Stimulated activated memory B cell treated with anti-CD40 and anti-IgM and Interleukin-4, amounts not matched to agents 10 μg/mL and 1 μg/mL and 100 μg/mL, for 72 hours (primary cell): ENCODE measurements at places on chromosomes 11 and 22.
A peak's percentile ranks its signal among the peaks of the same experiment; 100 is the strongest.

GRCh38 chr11:110891411-110891810, 179.2 kb upstream of the ARHGAP20 start:
- ATAC-seq: no peak

DNA sequence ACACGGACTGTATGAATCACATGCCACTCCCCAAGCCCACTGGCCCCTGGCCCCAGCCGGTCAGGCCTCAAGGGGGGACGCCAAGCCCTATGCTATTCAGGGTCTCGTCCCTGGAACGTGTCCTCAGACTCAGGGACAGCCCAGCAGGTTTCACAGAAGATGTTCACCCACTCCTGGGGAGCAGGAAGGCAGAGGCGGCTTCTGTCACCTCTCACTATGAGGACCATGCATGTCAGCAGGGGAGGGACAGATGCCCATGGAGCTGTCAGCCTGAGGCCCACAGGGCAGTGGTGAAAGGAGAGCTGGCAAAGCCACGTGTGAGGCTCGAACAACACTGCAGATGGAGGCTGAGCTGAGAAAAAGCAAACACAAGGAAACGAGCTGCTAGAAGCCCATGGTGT, 192.0 kb downstream of the SHANK2 start:
- no peak for ATAC-seq

GRCh38 chr22:48238284-48238915, 1476.0 kb downstream of the TBC1D22A start:
- ATAC-seq: no peak

GRCh38 chr11:67396587-67397389, 4.9 kb downstream of the PPP1CA start:
- ATAC-seq: no peak

- no peak for ATAC-seq
Measured at GRCh38 chr11:118744046-118744445, 46.9 kb downstream of the DDX6 start.

- no peak for ATAC-seq
Measured at GRCh38 chr11:23865341-23865975, 631.4 kb upstream of the LUZP2 start.

GRCh38 chr11:77250881-77251640, 50.4 kb downstream of the GDPD4 start:
- no peak for ATAC-seq

GRCh38 chr11:131993246-131993645, 622.8 kb downstream of the NTM start:
- no peak for ATAC-seq

GRCh38 chr11:130638033-130638432, 189.6 kb downstream of the ADAMTS15 start:
- no peak for ATAC-seq

- ATAC-seq: no peak
Measured at GRCh38 chr11:34331736-34332135, 26.1 kb downstream of the ABTB2 start.

DNA sequence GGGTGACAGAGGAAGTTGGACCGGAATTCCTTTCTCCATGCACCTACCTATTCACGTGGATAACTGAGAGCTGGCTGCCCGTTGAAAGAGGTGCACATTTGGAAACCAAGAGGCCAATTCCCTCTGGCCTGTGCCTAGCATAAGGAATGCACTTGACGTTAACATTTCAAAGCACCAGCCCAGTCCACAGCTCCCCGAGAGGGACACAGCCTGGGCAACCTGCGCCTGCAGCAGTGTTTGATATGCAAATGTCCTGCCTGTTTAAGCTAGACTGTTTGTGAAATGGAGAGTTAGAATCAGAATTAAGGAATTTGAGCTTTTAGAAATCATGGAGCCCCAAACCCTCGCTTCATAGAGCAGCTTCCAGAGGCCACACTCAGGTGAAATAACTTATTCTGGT, 126.1 kb downstream of the DSCAML1 start:
- no peak for ATAC-seq

DNA sequence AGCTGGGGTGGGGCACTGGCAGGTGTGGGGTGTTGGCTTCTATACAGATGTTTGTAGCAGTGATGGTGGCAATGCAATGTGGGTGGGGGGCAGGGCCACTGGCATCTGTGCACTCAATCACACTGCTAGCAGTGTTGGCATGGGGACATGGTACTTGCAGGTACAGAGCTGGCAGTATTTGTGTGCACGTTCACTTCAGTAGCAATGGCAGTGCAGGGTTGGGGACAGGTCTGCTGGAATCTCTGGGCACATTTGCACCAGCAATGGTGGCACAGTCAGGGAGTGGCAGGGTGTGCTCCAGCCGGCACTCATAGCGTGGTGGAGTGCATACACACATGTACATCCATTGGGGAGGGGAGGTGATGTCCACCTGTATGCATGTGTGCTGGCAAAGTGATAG, 775.2 kb downstream of the CNTN5 start:
- ATAC-seq: no peak

- ATAC-seq: peak; percentile 90
Measured at GRCh38 chr22:43996170-43996980, 27.7 kb upstream of the PARVB start.

GRCh38 chr11:11334607-11335006, 18.4 kb downstream of the CSNK2A3 start:
- no peak for ATAC-seq

DNA sequence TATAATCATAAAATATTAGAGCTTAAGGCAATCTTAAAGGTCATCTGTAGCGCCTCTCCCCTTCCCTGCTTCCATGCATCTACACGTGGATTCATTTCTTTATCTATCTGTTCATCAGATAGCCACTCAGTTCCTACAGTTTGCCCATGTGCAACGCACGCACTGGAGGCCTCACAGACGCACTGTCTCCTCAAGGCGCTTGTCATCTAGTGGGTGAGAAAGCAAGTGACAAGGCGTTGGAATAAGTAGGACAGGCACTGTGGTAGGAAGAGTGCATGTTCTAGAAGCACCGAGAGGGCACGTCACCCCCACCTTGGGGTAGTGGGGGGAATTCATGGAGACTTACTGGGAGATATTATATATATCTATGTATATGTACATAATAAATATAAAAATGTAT, 20.8 kb upstream of the JAM3 start:
- ATAC-seq: no peak

DNA sequence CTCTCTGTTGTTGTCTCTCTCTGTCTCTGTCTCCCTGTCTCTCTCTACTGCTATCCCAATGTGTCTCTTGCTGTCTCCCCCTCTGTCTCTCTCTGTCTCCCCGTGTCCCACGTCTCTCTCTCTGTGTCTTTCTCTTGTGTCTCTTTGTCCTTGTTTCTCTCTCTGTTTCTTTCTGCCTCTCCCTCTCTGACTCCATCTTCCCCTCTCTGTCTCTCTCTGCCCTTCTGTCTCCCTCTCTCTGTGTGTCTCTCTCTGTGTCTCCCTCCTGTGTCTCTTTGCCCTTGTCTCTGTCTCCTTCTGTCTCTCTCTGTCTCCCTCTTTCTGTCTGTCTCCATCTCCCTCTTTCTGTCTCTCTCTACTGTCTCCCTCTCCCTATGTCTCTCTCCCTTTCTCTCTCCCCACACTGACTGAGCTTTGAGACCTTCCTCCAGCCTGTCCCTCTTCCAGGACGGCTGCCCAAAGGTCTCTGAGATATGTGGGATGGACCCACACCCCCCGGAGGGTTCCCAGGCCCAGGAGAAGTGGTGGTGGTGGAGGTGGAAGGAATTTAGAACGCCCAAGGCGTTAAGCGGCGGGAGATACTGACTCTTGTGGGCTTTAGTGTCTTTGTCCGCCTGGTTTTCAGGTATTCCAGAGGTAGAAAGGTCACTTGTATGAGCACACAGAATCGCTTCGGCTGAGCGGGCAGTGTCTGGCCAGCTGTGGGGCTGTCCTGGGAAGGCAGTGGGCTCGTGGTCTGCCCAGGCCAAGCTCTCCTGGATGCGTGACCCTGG, 65.5 kb upstream of the CCND1 start:
- ATAC-seq: no peak

GRCh38 chr11:57131080-57131790, 50.5 kb upstream of the LRRC55 start:
- ATAC-seq: no peak

DNA sequence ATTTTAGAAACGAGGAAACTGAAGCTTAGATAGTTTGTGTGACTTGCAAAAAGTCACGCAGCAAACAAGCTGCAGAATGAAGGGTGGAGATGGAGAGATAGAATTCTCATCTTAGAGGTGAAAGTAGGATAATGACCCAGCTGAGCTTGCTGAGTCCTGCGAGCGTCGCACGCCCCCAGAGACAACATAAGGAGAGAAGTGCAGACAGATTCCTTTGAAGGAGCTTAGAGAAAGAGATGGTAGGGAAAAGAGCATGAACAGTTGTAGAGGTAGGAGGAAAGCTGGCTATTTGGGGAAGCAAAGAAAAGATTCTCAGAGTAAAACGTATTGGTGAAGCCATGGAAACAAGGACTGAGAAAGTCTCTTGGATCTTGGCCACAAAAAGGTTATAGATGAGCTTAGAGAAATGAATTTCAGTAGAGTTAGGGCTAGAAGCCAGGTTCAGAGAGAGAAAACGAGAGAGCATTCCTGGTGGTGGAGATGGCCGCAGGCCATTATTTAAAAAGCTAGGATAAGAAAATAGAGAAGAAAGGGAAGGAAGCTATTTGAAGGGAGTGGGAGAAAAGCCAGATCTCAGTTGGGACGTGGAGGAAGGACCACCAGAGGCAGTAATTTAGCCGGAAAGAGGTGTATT, 44.8 kb downstream of the FAM83F start:
- ATAC-seq: no peak

DNA sequence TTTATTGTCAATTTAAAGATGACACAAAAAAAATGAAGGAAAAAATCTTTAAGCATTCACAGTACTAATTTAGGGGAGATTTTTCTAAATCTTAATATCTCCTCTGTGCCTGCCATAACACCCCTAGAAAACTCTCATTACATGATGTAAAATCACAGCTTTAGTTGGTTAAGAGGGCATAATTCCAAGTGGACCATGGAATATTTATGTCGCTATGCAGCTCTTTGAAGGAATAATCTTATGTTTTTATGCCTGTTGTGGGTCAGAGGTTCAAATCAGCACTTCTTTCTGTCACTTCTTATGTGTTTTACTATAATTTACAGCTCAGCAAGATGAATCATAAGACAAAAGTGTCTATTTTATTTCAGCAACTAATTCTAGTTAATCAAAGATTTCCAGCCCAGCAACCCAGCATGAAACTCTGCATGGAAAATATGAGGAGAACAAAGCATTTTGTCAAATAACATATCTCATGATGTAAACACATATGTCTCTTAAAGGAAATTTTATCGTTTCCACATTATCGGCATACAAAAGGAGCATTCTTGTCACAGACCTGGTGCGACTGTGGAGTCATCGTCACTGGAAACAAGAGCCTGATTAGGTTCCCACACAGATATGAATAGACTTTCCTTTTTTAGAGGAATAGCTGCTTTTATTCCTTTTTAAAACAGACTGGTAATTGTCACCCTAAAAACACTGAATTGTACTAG, 274.8 kb downstream of the SOX6 start:
- ATAC-seq: no peak

GRCh38 chr11:1281974-1282365, 27.5 kb downstream of the TOLLIP start:
- no peak for ATAC-seq
